ENCODE measurements at places on chromosomes 5 and 9. TPM values are rescaled to one million over a fixed set of nuclear protein-coding genes. Genes with fewer than 3 reads are reported as not detected.

Gene FCN1
- not detected for total RNA-seq

Gene TEK
- 15.6 TPM for total RNA-seq

Gene GALNT12
- 37.4 TPM for total RNA-seq

Gene DND1
- total RNA-seq: 0.17 TPM

Gene PSIP1
- 20.5 TPM for total RNA-seq

Gene PCDHB9
- 0.16 TPM for total RNA-seq

Gene ANP32B
- 10.2 TPM for total RNA-seq

Gene TAF11L12
- not detected for total RNA-seq

Gene PAX5
- not detected for total RNA-seq

Gene NMUR2
- not detected for total RNA-seq

Data from bronchial smooth muscle cell (primary cell).